ENCODE measurements at places on chromosomes 3 and 15.

DNA sequence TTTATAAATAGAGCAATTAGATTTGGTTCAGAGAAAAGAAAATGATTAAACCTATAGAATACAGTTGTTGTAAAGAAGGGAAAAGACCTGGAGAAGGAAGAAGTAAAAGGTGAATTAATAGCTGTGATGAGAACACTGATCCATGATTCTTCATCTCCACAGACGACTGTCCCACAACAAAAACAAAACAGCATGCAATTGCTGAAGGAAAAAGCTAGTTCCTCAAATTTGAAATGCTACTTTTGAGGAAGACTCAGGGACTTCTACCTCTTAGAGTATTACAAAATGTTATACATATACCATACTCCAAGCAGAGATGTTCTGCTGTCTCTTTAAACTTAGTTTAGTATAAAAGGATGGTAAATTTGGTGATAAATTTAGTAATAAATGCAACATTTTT is 21.5 kb downstream of the ALCAM start:
- DNase-seq: no peak

- no peak for DNase-seq
These were observed 49.0 kb upstream of the ZNF280D start for GRCh38 chr15:56782306-56782705.

DNA sequence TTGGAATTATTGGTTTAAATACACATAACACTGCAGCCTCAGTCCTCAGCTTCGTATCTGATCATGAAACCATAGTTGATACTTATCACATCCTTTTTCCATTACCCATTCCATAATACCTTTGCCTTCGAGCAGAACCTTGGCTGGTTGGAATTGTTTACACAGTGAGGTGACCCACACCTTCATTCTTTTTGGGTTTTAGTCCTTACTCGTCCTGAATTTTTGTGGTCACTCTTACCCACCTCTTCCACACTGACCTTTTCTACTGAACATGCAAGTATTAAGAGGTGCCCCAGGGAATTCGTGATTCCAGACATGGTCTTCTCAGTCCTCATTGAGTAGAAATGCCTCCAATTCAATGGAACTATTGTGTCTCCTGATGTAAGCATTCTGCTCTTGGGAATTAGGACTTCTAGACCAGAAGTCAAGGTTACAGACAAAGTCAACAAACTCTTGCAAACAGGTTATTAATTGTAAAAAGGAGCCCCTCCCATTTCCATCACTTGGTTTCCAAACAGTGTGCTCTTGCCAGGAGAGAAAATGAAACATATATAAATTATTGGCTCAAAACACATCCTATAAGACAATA is 37.7 kb downstream of the SCN11A start:
- DNase-seq: no peak

DNA sequence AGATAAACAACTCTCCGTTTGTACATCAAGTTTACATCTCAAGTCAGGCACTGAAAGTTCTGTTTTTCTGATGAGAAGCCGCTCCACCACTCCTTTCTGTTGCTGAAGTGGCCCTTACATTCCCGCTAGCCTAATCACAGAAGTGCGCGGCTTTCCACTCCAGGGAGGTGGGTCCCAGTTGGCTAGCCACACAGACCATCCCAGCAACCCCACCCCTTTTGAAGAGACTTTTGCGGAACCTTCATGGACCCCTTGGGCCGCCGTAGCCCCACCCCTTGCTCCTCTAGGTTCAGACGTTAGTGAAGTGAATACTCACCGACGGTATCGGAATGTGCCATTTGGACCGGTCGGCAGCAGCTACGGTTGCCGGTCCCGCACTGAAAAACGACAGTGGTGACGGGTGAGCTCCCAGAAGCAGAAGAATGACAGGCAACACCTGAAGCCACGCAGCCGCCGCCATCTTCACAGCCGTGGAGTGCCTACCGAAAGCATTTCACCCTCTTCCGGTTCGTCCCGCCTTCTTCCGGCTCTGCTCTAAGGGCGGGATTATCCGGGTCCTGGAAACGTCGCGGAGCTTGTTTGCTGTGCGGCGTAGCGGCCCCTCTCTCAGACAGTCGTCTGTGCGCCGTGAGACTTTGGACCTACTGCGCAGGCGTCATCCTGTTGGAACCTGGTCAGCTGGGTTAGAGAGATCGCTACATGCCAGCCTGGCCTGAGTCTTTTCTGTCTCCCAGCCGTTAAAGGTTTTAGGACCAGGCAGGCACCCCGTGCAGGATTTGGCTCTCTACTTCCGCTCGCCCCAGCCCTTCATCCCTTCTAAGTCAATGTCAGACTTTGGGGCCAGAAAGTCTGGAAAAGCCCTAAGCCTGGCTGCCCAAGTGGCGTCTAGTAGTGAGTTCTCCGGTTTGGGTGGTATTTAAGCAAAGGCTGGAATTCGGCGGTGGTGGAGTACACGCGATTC is at the start of the genes GANC and TMEM87A:
TSS of gene GANC (plus strand) at position 263 of the 961 bp plus-strand sequence. CDS start 1,281 bp downstream, outside the sequence.
TSS of gene TMEM87A (minus strand) at position 495 of the 961 bp plus-strand sequence. CDS start at position 460, 35 bp downstream.
- peak; percentile 97 for DNase-seq

DNA sequence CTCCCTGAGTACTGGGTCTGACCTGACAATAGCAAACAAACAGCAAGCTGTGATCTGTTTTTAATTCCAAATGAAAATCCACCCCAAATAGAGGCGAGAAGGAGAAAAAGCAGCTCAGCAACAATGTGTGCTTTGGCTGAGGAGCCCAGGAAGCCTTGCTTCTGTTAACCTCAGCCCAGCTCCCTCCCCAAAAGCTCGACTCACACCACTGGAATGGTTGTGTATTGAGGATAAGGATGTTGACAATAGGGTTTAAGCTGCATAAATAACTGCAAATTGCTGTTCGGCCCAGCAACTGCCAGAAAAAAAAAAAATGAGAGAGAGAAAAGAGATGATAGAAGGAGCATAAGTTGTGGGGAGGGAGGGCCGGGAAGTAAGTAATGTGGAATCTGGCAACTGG is 104.0 kb upstream of the TBC1D5 start:
- no peak for DNase-seq

GRCh38 chr15:80404057-80404760 is at the start of gene ARNT2:
TSS of gene ARNT2 (plus strand) at chr15:80404382. CDS start at chr15:80404516, 134 bp downstream.
- DNase-seq: no peak

GRCh38 chr3:184325715-184326369 is 11.4 kb downstream of the EIF4G1 start:
- DNase-seq: no peak

- no peak for DNase-seq
These were observed 70.9 kb downstream of the GMPS start for GRCh38 chr3:155941354-155941753.

GRCh38 chr3:82745544-82745943 is 984.1 kb upstream of the GBE1 start:
- no peak for DNase-seq

DNA sequence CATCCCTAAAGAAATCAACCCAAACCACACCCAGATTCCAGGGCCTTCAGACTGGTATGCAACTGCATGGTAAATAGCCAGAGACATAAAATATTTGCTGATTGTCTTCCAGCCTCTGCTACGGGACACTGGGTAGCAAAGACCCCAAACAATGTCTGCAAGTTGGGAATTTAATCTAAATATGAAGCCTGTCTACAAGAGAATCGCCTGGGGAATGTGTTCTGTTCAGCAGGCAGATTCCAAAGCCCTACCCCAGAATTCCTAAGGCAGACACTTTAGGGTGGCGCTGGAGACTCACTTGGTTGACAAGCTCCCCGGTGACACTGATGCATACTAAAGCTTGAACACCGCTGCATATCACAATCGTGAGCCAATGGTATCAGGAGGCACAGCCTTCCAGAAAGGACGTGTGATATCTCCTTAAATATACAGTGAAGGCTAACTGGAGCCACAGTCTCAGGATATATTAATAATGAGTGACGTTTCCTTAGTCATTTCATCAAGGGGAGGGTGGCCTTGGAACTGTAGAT is 684.1 kb downstream of the NTRK3 start:
- no peak for DNase-seq

- no peak for DNase-seq
These were observed 99.6 kb upstream of the STT3B start for GRCh38 chr3:31432897-31433678.

DNA sequence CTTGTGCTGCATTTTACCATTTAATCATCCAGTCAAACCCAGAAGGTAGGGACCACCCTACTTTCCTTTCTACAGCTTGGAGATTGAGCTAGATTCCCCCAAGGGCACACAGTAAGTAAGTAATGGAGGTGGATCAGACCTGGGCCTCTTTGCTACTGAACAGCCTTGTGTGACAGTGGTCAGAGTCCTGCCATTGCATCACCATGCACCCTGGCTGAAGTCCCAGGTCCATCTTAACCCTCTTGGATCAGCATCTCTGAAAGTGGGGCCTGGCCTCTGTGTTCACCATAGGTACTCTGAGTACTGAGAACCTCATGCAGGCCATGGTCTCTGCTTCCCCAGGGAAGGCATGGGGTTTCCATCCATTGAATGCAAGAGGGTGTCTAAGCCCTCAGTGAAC is 34.5 kb upstream of the ATP10A start:
- no peak for DNase-seq

- DNase-seq: no peak
These were observed 10.9 kb upstream of the CCNL1 start for GRCh38 chr3:157170861-157171260.

GRCh38 chr3:192038726-192039125 is 577.8 kb downstream of the PYDC2 start:
- DNase-seq: no peak

GRCh38 chr3:57745101-57745500 is 11.0 kb upstream of the SLMAP start:
- DNase-seq: no peak

- no peak for DNase-seq
These were observed 208.1 kb downstream of the VGLL3 start for GRCh38 chr3:86782866-86783265.

- no peak for DNase-seq
These were observed 129.7 kb downstream of the TJP1 start for GRCh38 chr15:29692527-29692926.

GRCh38 chr3:117734496-117734895 is 1024.9 kb downstream of the TUSC7 start:
- no peak for DNase-seq

DNA sequence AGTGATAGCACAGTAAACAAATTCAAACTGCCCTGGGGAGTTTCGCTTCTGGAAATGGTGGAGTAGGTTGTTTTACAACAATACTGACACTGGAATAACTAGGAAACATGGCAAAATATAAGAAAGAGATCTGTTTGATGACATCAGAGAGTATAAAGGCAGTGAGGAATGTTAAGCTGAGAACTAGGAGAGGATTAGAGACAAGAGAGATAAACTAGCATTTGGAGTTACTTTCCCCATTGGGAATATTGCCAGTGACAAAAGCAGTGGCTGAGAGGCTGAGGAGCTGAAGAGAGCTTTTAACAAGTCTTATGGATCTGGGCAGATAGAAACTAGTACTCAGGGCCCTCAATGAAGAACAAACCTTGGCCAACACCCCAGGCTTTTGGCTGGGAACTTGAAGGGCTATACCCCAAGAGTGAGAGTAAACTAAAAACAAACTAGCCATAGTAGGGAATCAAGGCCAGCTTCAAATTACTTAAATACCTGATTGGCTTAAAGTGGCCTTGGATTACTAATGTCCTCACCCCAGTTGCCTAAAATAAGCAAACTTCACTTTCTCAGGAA is 280.4 kb downstream of the KLF13 start:
- no peak for DNase-seq

DNA sequence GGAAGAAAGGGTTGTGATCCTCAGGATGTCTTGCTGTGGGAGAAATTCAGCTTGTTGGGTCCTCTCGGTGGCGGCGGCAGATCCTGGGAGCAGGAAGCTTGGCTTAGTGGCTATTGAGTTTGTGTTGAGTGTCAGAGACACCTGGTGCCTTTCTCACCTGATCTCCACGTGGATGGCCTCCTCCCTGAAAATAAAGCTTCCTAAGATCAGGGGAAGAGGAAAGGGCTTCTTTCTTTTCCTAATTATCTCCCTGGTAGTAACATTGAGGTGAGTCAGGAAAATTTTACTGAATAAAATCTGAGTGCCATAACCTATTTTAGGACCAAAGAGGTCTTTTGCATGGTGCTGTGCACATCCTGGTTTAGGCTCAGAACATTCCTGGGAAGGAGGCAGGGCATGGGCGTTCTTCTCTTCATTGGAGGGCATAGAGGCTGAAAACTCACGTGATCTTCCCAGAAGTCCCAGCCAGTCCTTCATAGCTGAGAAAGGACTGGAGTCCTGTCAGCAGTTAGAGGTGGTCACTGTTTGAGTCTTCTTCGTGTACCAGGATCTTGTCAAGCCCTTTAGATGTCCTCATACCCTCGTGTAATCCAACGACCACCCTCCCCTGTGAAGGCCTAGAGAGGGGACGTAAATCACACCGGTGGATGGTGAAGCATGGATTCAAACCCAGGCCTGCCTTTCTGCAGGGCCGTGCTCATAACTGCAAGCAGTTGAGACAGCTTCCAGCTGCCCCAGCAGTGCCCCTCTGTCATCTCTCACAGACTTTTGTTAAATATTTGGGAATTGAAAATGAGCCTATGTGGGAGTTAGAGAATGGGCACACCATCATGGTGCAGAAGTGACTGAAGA is 1.1 kb downstream of the CMTM8 start:
- DNase-seq: no peak

DNA sequence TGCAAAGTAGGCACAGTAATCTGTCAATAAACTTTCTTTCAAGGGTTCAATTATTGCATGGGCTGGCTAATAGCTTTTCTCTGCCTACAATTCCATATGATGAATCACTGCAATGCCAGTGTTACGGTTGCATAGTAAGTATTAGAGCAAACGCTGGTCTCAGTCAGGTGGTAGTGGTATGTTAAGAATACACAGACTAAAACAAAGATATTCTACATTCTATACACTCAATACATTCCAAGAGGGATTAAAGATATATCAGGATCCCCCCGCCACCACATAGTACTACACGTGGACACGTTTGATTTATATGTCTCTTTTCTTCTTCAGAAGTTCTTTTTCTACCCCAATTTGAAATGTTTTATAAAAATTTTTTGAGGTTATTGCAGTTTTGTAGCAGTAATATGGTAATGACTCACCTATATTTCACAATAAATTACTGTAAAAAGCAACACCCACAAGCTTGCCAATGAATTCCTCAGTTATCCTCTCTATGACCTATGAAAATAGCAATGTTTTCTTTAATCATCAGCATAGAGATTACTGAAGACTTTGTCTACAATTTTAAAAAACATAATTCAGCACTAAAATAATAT is 68.2 kb downstream of the CD200R1L start:
- DNase-seq: no peak

GRCh38 chr3:69881756-69882428 is 117.6 kb upstream of the SAMMSON start:
- DNase-seq: no peak

DNA sequence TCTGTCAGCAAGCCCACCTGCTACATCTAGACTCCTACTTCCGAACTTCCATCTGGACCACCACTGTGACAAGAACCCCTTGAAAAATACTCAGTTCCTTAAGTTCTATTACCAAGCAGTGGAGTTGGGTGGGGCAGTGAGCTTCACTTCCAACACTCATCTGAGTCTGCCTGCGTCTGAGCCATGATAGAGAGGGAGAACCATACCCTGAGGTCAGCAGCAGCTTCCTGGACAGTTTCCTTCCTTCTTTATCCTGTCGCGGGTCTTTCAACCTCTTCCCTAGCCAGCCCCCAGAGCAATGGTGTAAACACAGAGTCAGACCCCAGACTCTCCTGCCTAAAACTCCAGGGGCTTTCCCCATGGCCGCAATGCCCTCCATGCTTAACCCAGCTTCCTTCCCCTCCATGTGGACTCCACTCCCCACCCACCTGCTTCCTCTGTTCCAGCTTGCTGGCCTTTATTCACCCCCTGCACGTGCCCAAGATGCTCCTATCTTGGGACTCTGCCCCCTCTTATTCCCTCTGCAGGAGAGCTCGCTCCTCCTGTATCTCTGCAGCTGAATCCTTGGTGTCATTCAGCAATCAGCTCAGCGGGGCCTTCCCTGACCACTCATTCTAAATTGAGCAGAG is 211.2 kb downstream of the SHQ1 start:
- DNase-seq: no peak

GRCh38 chr3:58004973-58005372 is 3.2 kb upstream of the FLNB start:
- no peak for DNase-seq
